ENCODE measurements at places on chromosomes 2 and 18. TPM values are rescaled to one million over a fixed set of nuclear protein-coding genes. Genes with fewer than 3 reads are reported as not detected.

Gene SSB
- 124 TPM for total RNA-seq

Gene HNRNPLL
- 35.6 TPM for total RNA-seq

Gene PDE1A
- total RNA-seq, result 0.07 TPM

Gene FAM110C
- total RNA-seq, result 10.6 TPM

Gene TRIM43
- total RNA-seq, result not detected

Data from foreskin keratinocyte (primary cell).